ENCODE measurements at places on chromosomes 12 and 14. TPM values are rescaled to one million over a fixed set of nuclear protein-coding genes. Genes with fewer than 3 reads are reported as not detected.

Gene PTGES3
- total RNA-seq = 52.8 TPM

Gene KRT85
- not detected for total RNA-seq

Gene GPHN
- total RNA-seq = 26.3 TPM

Gene USP44
- total RNA-seq = 0.81 TPM

Gene CLEC2B
- total RNA-seq = 79.8 TPM

Gene OVCH1
- not detected for total RNA-seq

Gene RPL10L
- not detected for total RNA-seq

Gene SLC25A47
- total RNA-seq = not detected
